Stimulated activated CD8-positive, alpha-beta memory T cell treated with anti-CD3 and anti-CD28 coated beads, Interleukin-4, amount 100 ng/mL, for 1 hour (primary cell): ENCODE measurements at places on chromosomes 4 and X.

- DNase-seq: no peak
These were observed 25.2 kb upstream of the G3BP2 start for GRCh38 chr4:75698162-75698962.

GRCh38 chrX:41621222-41621723, 67.5 kb upstream of the GPR34 start:
- no peak for DNase-seq

DNA sequence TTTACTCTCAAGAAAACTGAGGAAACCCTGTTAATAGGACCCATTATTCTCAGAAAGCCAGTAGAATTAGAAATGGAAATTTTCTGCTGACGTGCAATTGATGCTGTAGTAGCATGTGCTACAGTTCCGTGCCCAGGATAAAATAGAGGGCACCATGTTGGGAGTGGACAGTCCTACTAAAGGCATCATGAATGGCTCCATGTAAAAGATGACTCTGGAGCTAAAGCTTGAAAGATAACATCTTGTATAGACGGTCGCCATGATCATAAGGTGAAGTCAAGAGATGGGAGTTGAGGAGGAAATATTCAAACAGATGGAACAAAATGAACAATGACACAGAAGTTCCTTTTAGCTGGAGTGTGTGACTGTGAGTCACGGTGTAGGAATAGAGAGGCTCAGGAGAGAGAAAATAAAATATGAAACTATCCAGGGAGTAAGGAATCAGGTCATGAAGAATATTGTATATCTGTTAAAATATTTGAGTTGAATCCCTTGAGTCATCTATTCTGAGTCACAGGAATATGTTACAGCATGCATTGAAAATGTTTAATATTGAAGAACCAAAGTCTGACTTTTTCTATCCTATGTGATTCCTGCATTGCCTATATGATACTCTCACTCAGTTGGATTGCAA, 31.8 kb downstream of the ANXA10 start:
- DNase-seq: no peak

- DNase-seq: no peak
These were observed 24.8 kb downstream of the KLHL15 start for GRCh38 chrX:24002167-24002566.

GRCh38 chr4:183950536-183950935, 45.4 kb downstream of the STOX2 start:
- DNase-seq: no peak

GRCh38 chrX:45771560-45772340, 571.1 kb upstream of the DIPK2B start:
- DNase-seq: no peak

- DNase-seq: no peak
These were observed 2.6 kb upstream of the KANTR start for GRCh38 chrX:53091354-53091753.

GRCh38 chr4:1749370-1749769, 28.0 kb downstream of the TACC3 start:
- DNase-seq: no peak

- DNase-seq: no peak
These were observed 236.7 kb downstream of the FRAS1 start for GRCh38 chr4:78293821-78294301.

- no peak for DNase-seq
These were observed 40.1 kb downstream of the EVC start for GRCh38 chr4:5750946-5751665.

DNA sequence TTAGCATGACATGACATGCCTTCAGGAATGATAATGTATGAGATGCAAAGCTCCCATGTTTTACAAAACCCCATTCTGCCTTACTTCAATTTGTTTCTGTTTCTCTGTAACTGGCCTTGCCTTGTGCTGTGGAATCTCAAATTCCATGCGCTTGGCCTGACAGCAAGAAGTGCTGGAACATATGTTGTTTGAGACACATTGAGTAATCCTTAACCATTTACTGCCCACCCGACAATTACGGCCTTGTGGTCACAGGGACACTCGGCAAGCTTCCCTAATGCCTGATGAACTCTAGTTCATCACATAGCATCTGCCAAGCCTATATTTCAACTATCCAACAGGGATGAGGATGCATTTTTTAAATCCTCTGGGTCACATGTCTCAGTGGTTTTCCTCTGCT, 226.4 kb upstream of the CASK start:
- DNase-seq: no peak

DNA sequence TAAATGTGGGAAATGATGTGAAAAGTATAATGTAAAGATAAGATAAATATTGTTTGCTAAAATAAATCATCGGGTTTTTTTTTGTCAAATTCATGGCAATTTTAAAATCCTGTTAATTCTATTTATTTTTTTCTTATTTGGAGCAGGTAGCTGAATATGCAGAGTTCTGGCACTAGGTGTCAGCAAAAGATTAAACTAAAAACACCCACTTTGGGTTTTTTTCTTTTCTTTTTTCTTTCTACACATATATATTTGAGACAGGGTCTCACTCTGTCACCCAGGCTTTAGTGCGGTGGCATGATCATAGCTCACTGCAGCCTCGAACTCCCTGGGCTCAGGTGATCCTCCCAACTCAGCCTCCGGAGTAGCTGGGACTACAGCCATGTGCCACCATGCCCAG, 6.9 kb upstream of the RAP2C start:
- no peak for DNase-seq

- DNase-seq: no peak
These were observed 6.7 kb downstream of the SHISA3 start for GRCh38 chr4:42404001-42404400.
